Stimulated activated CD8-positive, alpha-beta memory T cell treated with anti-CD3 and anti-CD28 coated beads, Interleukin-15, amount 100 ng/mL, for 24 hours (primary cell): ENCODE measurements at places on chromosomes 4 and X.

- no peak for DNase-seq
Measured at GRCh38 chr4:1367230-1367935, 20.4 kb downstream of the UVSSA start.

- no peak for DNase-seq
Measured at GRCh38 chrX:24607616-24608015, 39.5 kb downstream of the PCYT1B start.

GRCh38 chr4:139401368-139401767, 52.6 kb upstream of the RAB33B start:
- DNase-seq: no peak

- no peak for DNase-seq
Measured at GRCh38 chr4:121651597-121651996, 45.2 kb downstream of the ANXA5 start.

GRCh38 chr4:70734168-70734954, 12.6 kb downstream of the RUFY3 start:
- DNase-seq: no peak

DNA sequence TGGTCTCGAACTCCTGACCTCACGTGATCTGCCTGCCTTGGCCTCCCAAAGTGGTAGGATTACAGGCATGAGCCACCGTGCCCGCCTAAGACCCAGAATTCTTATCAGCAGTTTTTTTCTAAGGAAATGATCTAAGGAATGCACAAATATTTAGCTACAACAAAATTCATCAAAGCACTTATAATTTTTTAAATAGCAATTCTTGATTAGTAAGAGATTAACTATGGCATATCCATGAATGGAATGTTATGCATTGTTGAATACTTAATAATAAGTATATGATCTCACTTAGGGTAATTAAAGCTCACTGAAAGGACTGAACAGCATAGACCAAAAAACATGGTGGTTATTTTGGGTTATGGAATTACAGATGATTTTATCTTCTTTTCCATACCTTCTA, 18.4 kb downstream of the CENPU start:
- DNase-seq: no peak

GRCh38 chr4:100694467-100694866, 176.6 kb upstream of the EMCN start:
- no peak for DNase-seq

GRCh38 chr4:26372525-26373172, 51.8 kb downstream of the RBPJ start:
- DNase-seq: no peak

GRCh38 chr4:41212616-41213203, 1.6 kb downstream of the APBB2 start:
- DNase-seq: no peak

- DNase-seq: no peak
Measured at GRCh38 chr4:82642331-82642730, 80.5 kb upstream of the TMEM150C start.

DNA sequence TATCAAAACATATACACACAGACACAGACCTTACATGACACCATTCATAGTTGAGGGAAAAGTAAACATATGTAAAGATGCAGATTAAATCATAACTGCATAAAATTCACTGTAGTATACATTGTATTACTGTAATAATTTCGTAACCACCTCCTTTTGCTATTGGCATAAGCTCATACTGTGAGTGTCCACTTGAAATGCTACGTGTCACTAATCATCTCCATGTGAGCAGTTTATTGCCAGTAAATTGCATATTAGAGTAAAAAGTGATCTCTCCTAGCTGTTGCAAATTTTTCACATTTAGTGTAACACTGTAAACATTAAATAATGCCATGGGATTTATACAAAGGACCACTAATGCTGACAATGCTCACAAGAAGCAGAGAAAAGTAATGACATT, 256.7 kb upstream of the GNPDA2 start:
- no peak for DNase-seq

DNA sequence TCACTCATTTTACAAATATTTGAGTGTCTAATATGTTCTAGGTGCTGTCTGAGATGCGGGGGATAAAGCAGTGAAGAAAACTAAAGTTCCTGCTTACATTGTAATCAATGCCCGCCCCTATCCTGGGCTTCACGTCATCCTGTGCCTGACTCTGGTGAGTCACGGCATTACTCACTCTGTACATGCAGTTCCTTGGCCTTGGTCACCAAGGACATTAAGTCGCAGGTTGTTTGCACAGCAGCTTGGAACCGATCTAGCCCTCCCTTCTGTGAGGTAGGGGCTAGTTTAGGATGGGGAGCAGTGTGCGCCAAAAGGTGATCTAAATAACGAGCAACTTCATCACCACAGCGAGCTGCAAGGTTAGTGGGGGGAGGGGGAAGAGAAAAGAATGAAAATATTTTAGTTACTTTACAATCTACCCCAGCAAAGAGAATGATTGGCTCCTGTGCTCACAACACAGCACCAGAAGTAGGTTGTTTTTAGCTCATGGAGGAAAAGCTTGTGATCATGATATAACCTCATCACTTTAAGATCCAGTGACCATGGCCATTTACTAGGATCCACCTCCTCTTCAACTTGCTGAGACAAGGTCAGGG, 48.0 kb upstream of the HDAC8 start:
- DNase-seq: no peak

- DNase-seq: no peak
Measured at GRCh38 chr4:187027272-187027671, 303.6 kb upstream of the FAT1 start.

DNA sequence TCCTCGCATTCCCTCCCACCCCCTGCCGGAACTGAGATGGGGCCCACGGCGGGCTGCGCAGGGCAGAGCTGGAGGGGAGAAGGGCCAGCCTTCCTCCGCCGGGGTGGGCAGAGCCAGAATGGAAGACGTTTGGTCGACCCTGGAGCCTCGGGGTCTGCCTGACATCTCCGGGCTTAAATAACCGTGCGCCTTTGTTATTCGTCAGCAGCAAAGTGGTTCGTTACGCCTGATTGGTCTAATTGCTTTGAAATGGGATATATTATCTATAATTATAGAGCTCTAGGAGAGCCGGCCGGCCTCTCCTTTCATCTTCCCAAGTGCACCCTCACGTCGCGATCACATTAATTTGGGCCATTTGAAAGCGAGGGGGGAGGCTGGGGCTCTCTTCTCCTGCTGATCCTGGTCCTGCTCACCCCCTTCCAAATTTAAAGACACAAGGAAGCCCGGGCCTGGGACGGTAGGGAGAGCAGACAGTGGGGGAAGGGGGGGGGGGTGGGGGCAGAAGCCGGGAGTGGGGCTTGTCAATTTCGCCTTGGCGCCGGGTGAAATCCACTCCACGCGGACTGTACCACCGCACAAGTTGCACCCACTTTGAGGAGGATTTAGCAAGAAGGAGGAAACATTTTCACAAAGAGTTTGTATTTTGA, 4.7 kb upstream of the MSX1 start:
- DNase-seq: no peak

DNA sequence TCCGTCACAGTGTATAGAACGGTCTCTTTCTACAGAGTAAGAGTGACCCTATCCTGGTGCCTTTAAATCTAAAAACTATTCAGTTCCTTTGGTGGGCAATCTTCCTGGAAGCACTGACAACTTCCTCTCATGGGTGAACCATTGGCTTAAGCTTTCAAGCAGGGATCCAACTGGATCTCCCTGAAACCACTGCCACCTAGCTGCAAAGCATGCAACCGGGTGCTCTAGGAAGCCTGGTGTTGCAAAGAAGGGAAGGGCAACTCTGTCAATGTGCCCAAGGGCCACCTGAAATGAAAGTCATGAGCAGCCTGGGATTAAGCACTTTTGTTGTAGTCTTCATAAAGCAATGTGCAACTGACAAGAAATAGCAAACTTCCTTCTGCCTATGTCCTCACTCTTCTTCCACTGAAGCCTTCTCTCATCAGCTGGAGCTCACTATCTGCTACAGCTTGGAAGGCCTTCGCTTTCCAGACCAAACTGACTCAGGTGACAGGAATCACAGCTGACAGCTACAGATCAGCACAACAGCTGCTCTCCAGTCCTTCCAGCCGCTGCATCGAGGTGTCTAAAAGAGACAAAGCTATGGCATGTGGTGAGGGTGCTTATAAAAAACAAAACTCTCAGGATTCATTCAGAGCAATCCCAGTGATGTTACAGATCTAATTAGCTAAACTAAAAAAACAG, 46.1 kb downstream of the SETD7 start:
- no peak for DNase-seq

- DNase-seq: no peak
Measured at GRCh38 chrX:54116391-54116790, 66.7 kb downstream of the FAM120C start.

DNA sequence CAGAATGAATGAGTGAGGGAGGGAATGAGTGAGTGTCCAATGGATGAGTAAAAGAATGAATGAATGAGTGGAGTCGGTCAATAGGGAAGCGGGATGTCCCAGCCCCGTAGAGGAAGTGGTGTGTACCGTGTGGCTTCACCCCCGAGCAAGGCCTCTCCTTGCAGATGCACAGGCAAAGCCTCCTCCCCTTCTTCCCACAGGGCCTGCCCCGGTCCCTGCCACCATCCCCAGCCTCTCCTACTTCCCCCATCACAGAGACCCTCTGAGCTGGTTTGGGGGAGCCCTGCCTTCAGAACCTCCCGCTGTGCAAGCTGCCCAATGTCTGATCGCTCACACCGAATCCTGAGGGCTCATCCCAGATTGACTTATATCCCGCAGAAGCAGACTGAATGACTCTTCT, 13.6 kb downstream of the HTRA3 start:
- DNase-seq: no peak

GRCh38 chr4:73801692-73802091, 34.8 kb upstream of the CXCL6 start:
- no peak for DNase-seq

GRCh38 chr4:123506011-123506695, 109.6 kb downstream of the SPRY1 start:
- DNase-seq: no peak

- no peak for DNase-seq
Measured at GRCh38 chr4:10096201-10096977, 20.2 kb downstream of the WDR1 start.

- no peak for DNase-seq
Measured at GRCh38 chrX:15073313-15073712, 196.6 kb downstream of the ASB9 start.

- DNase-seq: no peak
Measured at GRCh38 chr4:87497159-87497558, 32.0 kb downstream of the SPARCL1 start.

- DNase-seq: no peak
Measured at GRCh38 chr4:3442460-3442958, 741 bp downstream of the HGFAC start.
